ENCODE measurements at places on chromosomes 5 and 9. TPM values are rescaled to one million over a fixed set of nuclear protein-coding genes. Genes with fewer than 3 reads are reported as not detected.

Gene MED22
- 15.2 TPM for total RNA-seq

Gene GAS1
- total RNA-seq, result 0.60 TPM

Gene FGF1
- total RNA-seq, result 11.5 TPM

Gene TTC39B
- total RNA-seq, result 2.1 TPM

Gene TSSK1B
- total RNA-seq, result not detected

Gene PCDHGB3
- total RNA-seq, result 1.1 TPM

Gene ZNF608
- total RNA-seq, result 15.9 TPM

Gene RAPGEF6
- 10.8 TPM for total RNA-seq

Gene SLC27A6
- not detected for total RNA-seq

Gene DMRT1
- not detected for total RNA-seq
